D721Med (cell line): ENCODE measurements at places on chromosomes 13 and 19.

GRCh38 chr13:28181413-28181812 lies 43.1 kb downstream of the PAN3 start:
- DNase-seq, result no peak

DNA sequence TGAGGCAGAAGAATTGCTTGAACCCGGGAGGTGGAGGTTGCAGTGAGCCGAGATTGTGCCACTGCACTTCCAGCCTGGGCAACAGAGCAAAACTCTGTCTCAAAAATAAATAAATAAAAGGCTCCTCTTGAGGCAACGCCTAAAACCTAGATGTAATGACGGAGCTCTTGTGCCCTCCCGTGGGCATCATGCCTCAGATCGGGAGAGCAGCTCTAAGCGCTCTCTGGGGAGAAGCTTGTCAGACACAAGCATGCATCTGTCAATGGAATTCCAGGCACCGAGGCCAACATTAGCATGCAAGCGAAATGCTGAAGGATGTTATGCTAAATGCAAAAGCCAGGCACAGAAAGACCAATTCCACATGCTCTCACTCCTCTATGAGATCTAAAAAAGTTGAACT lies 45.6 kb upstream of the MRI1 start:
- DNase-seq, result no peak

- no peak for DNase-seq
Observed at GRCh38 chr19:44255705-44256411, 3.8 kb upstream of the ZNF233 start.

DNA sequence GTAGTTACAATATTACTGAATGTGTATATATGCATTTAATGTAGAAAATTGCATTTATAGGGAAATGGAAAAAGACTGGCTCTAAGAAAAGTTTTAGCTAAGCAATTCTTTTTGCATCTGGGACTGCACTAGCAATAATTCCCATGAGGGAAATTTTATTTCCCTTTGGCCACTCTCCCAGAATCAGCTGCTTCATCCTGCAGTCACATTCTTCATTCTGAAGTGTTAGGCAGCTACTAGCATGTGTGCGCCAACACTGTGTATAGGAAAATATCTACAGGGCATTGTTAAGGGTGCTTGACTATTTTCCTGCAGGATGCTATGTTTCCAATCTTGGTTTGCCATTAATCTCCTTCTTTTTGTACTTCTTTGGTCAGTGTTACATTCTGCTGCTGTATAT lies 312.8 kb upstream of the PCDH20 start:
- no peak for DNase-seq

GRCh38 chr19:56294549-56294948 lies 20.1 kb downstream of the ZSCAN5A start:
- no peak for DNase-seq

DNA sequence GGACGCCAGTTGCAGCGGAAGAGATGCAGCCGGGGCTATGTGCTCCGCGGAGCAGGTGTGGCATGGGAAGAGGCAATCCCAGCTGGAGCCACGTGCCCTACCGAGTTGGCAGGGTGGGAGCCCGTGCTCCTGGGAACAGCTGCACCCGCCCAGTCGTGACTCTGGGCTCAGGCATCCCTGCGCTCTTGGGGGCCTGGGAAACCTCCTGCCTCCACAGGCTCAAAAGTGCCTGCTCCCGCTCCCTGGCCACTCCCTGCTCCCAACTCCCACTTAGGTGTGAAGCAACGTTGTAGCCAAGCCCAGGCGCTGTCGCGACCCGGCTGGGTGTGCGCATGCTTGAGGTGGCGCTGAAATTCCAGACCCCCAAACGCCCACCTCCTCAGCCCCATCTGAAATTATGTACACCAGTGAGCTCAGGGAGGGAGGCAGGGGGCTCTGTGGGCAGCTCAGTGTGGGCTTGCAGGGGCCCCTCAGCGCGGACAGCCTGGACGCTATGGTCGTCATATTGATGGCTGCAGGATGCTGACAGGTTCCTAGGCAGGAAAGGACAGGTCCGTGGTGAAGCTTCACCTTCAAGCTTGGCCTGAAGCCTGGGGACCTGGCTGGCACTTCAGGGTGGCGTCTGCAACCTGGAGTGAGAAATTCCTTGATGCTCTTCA lies 429.9 kb downstream of the SLITRK1 start:
- no peak for DNase-seq

- DNase-seq, result no peak
Observed at GRCh38 chr19:50258918-50259372, 55.5 kb downstream of the MYH14 start.

GRCh38 chr19:39738814-39739213 lies 985 bp upstream of the CLC start:
- DNase-seq, result no peak

- DNase-seq, result no peak
Observed at GRCh38 chr13:43370842-43371241, 347.5 kb downstream of the DNAJC15 start.

- no peak for DNase-seq
Observed at GRCh38 chr13:61908906-61909615, 493.4 kb upstream of the PCDH20 start.

DNA sequence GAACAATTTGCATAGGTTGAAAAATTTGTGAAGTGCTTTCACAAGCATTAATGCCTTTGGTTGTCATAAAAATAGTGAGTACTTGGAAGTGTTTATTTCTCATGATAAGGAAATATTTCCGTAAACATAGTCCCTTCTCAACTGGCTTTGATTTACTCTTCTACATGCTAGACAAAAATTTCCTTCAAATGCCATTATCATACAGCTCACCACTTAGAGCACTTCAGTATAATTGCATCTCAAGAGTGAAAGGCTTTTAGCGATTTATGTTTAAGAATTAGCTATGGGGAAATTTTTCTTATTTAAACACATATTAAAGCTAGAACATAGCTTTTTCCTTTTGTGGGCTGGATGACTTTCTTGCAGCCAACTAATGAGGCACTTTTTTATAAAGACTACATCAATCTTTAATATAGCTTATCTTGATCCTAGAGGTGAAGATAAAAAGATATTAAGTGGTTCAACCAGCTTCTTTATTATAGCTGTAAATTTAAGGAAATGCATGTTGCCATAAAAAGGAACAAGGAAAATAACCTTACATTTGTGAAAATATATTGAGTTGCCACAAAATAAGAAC lies 656.8 kb downstream of the SLITRK6 start:
- no peak for DNase-seq

GRCh38 chr13:26787961-26788360 lies 27.4 kb upstream of the GPR12 start:
- no peak for DNase-seq

GRCh38 chr19:918152-918437 lies 962 bp downstream of the KISS1R start:
- no peak for DNase-seq

GRCh38 chr19:40054632-40055031 lies 1.4 kb downstream of the ZNF780B start:
- DNase-seq, result no peak

DNA sequence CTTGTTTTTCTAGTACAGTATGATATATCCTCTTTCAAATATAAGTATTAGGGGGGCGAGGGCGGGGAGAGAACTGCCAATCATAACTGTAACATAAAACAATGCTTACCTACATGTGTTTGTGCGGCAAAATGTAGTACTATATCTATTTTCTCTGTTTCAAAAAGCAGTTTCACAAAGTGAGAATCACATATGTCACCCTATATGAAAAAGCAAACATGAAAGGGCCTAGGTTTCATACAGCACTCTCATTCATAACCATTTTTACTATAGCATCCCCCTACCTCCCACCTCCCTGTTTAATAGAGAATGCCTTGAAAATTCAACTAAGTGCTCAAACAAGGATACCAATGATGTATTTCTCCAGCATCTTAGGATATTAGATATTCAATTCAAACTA lies 5.2 kb downstream of the TGDS start:
- no peak for DNase-seq

- no peak for DNase-seq
Observed at GRCh38 chr13:29328501-29328900, 267.0 kb downstream of the SLC7A1 start.

DNA sequence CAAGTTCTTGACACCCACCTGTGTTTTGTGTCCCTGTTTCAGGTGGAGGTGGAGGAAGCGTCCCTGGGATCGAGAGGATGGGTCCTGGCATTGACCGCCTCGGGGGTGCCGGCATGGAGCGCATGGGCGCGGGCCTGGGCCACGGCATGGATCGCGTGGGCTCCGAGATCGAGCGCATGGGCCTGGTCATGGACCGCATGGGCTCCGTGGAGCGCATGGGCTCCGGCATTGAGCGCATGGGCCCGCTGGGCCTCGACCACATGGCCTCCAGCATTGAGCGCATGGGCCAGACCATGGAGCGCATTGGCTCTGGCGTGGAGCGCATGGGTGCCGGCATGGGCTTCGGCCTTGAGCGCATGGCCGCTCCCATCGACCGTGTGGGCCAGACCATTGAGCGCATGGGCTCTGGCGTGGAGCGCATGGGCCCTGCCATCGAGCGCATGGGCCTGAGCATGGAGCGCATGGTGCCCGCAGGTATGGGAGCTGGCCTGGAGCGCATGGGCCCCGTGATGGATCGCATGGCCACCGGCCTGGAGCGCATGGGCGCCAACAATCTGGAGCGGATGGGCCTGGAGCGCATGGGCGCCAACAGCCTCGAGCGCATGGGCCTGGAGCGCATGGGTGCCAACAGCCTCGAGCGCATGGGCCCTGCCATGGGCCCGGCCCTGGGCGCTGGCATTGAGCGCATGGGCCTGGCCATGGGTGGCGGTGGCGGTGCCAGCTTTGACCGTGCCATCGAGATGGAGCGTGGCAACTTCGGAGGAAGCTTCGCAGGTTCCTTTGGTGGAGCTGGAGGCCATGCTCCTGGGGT lies 16.7 kb downstream of the PRAM1 start:
- DNase-seq, result no peak

GRCh38 chr13:77375560-77376108 lies 48.7 kb upstream of the MYCBP2 start:
- DNase-seq, result no peak

- no peak for DNase-seq
Observed at GRCh38 chr13:27918041-27918917, 1.5 kb upstream of the PDX1 start.

DNA sequence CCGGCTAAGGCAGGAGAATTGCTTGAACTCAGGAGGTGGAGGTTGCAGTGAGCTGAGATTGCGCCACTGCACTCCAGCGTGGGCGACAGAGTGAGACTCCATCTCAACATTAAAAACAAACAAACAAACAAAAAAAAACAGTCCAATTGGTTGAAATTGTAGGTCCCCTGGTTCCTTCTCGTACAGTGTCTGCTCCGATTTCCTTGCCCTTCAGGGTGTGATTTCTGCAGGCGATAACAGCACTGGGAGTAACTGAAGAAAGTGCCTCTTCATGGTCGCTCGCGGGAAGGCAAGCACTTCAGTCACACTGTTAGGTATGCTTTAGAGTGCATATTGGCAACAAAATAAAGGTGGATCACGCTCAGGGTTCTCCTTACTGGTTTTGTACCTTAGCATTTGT lies 39.7 kb downstream of the TPT1 start:
- DNase-seq, result no peak

DNA sequence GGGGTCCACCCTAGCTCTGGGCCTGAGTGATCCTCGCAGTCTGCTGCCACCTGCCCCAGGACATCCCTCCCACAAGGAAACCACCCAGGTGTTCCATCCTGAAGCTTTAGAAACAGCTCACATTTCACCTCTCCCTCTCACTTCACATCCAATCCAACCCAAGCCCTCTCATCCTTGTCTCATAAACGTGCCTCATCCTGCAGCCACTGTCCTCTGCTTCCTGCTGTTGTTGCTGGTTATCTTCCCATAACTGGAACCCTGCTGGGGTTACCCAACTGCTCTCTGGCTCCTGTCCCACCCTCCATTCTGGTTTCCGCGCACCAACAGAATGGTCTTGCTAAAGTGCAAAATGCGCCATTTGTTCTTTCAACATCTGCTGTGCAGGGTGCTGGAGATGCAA lies 59.7 kb upstream of the MTIF3 start:
- DNase-seq, result no peak

DNA sequence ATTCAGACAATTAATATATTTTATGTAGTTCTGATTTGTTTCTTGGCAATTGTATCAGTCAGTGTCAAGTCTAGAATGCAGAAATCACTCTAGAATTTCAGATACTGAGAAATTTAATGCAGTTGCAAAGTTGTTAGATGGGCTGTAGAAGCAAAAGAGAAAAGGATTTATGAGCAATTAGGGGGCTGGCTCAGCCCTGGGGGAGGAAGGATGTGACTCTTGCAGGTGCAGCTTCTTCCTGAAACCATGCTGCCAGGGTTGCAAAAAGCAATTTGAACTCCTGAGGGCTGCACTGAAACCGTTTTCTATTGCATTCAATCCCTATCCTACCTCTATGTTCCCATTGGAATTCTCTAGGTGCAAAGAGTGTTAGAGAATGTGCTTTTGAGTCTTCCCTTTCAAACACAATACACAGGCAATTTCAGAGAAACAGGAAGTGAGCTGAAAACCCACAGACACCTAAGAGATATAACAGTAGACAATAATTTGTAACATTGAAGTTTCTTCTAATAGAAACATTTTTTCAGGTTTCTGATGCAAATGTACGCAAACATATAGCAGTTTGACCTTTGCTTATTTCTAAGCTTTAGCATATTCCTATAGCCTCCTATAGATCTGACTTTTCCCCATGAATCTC lies 814.7 kb upstream of the ATXN8OS start:
- DNase-seq, result no peak

DNA sequence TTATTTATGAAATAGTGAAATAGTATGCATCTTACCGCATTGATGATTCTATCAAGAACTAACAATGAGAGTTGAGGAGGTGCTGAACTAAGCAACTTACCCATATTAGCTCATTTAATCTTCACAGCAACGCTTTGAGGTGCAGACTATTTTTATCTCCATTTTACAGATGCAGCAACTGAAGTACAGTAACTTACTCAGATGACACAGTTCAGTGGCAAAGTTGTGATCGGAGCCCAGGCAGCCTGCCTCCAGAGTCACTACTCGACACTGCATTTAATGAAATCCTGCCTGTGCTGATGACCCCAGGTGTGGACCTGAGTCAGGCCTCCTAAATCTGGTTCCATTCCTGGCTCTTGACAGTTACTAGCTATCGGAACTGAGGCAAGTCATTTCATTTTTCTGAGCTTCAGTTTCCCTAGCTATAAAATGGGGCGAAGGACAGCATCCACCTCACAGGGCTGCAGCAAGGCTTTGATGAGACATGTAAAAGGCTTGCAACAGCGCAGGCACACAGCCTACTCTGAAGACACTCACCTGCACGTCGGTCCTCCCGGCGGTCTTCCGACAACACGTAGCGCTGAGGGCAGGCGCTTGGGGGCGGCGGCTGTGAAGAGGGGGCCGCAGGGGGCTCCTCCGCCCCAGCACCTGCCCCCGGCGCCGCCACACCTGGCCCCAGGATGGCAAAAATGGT lies 1.5 kb downstream of the MYPOP start:
- DNase-seq, result no peak

DNA sequence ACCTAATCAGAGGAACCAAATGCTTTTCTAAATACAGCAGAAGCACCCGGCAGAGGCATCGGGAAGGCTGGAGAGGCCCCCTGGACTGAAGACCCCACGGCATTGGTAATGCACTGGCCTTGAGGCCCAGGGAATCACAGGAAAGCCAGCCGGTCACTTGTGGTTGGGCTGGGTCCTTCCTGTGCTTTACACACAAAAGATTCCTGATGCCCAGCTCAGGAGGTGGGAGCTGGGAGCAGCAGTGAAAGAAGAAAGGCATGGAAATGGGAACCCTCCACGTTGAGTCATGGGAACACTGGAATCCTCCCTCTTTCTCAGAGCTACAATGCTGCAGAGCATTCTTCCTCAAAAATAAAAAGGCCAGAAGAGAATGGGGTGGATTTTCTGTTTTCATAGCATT lies 126.4 kb downstream of the TNFRSF19 start:
- no peak for DNase-seq
